EH (cell line): ENCODE measurements at places on chromosomes 5 and 9.
A peak's percentile ranks its signal among the peaks of the same experiment; 100 is the strongest.

DNA sequence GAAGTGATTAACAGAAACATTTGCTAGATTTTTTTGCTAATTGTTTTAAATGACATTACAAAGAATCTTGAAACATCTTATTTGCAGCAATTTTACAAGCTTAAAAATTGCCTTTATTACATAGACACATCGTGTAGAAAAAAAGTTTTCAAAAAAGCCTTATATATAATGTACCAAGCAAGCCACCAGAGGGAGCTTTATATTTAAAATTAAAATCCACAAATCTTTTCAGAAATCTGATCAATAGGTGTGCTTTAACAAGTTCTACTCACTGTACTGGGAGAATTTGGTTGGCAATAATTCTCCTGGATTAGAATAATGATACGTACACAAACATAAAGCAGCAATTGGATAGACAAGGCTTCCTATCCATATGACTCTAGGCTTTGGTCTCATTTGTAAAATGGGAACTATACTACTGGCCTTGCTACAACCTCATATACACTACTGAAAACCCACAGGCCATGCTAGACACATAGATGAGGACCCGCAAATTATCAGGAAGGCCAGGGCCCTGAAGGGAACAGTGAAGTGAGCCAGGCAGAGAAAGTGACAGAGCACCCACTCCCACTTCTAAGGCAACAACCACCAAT lies 4.8 kb downstream of the PSMB7 start:
- DNase-seq, result no peak

- DNase-seq, result no peak
Measured at GRCh38 chr5:111353035-111353434, 128.9 kb downstream of the CAMK4 start.

GRCh38 chr5:65111961-65112658 lies 343.4 kb downstream of the CWC27 start:
- DNase-seq, result no peak

GRCh38 chr9:86975036-86975435 lies 27.7 kb upstream of the GAS1 start:
- peak; percentile 48 for DNase-seq

DNA sequence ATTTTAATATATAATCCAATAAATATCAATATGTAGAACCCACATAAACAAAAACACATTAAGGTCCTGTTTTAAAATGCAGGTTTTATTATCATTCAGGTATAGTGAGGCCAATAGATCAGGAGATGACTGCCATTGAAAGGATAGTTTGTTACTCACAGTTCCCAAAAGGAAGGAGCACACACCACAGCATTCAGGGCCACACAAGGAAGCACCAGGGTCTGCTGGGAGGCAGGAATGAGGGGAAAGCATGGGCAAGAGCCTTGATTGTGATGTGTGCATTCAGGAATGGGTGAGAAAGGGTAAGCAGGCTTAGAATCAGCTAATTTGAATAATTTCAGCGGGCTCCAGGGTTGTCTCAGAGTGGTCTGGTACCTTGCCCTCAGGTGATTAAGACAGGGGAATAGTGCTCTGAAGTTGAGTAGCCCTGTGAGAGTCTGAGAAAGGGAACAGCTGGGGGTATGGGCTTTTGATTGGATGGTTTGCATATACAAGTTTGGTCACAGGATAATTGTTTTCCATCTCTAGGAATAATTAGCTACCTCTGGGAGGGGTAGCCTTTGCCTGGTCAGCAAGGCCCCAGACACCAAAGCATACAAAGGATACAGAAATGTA lies 19.8 kb upstream of the OTULIN start:
- DNase-seq, result no peak

DNA sequence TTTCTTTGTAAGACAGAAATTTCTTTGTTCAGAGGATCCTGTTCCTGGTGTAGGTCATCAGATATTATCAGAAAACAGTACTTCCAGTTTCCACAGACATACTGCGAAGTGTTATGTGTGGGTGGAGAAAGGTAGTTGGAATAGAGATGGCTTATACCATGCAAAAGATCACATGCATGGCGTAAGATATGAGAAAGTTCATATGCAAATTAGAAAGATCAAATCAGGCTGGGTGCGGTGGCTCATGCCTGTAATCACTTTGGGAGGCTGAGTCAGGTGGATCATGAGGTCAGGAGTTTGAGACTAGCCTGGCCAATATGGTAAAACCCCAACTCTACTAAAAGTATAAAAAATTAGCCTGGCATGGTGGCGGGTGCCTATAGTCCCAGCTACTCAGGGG lies 65.2 kb upstream of the GLIS3 start:
- no peak for DNase-seq

DNA sequence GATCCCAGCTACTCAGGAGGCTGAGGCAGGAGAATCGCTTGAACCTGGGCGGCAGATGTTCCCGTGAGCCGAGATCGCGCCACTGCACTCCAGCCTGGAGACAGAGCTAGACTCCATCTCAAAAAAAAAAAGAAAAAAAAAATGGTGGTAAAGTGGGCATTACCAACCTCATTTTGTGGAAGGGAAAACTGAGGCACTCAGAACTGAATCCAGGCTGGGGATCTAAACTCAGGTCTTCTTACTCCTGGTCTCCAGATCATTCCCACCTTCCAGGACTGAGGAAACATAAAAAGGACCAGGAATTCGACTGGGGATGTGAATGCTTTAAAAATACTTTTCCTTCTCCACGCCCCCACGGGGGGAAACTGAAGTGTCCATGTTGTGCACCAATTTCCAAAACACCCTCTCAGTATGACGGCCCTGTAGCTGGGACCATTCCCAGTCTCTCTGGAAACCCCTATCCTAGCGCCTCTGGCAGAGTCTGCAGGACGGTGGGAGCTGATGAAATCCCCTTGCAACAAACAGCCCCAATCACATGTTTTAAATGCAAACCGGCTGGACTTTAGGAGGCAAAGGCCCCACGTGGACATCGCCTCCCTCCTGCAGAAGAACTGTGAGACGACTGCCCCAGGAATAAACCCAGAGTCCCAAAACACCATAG lies 8.9 kb upstream of the AKNA start:
- DNase-seq, result peak; percentile 75

DNA sequence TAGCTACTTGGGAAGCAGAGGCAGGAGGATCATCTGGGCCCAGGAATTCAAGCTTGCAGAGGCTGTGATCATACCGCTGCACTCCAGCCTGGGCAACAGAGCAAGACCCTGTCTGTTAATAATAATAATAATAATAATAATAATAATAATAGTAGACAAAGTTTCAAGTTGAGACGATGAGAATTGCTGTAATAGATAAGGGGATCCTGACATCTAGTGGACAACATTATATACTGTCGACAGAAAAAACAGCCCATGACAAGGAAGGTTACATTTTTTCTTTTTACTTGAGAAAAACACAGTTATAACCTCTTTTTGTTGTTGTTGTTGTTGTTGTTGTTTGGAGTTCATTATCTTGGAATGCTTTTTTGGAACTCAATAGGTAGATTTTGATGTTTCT lies 35.3 kb downstream of the NDFIP1 start:
- DNase-seq, result peak; percentile 55

- peak; percentile 96 for DNase-seq
Measured at GRCh38 chr5:172903790-172904189, 55.4 kb upstream of the RPL26L1 start.

DNA sequence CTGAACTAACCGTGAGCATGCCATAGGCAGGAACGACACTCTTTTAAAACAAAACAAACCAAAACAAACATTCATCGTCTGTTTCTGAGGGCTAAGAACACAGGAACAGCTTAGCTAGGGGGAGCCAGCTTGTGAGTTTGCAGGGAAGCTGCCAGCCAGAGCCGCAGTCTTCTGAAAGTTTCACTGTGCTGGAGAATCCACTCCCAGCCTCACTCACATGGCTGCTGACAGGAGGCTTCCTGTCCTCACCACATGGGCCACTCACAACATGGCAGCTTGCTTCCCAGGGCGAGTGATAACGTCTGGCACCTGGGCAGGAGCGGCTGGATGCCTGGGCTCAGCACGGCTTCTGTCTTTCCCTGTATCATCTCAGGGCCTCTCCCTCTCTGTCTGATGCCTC lies 275.2 kb downstream of the MSX2 start:
- no peak for DNase-seq

DNA sequence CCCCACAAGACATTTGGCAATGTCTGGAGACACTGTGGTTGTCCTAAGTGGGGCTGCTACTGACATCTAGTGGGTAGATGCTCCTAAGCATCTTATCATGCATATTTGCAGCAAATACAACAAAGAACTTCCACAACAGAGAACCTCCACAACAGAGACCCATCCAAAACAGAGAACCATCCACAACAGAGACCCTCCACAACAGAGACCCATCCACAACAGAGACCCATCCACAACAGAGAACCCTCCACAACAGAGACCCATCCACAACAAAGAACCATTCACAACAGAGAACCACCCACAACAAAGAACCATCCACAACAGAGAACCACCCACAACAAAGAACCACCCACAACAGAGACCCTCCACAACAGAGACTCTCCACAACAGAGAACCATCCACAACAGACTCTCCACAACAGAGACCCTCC lies 32.8 kb downstream of the ARPC5L start:
- peak; percentile 57 for DNase-seq

- peak; percentile 2 for DNase-seq
Measured at GRCh38 chr5:135878156-135878620, 17.5 kb downstream of the IL9 start.

DNA sequence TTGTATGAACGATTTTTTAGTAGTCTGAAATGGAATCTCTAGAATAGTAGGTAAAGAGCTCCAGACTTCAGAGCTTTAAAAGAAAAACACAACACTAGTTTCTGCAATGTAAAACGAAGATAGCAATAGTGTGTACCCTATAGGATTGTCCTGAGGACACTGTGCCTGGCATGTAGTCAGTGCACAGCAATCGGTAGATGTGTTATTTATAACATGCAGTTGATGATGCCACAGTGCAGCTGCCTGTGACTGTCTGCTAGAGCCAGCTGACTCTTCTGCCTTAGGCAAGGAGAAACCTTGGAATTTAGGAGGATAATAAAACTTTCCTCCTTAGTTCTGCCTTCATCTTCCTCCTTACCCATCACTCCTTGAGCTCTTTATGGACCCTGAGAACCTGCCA lies 27.7 kb upstream of the TMOD1 start:
- DNase-seq, result peak; percentile 6

DNA sequence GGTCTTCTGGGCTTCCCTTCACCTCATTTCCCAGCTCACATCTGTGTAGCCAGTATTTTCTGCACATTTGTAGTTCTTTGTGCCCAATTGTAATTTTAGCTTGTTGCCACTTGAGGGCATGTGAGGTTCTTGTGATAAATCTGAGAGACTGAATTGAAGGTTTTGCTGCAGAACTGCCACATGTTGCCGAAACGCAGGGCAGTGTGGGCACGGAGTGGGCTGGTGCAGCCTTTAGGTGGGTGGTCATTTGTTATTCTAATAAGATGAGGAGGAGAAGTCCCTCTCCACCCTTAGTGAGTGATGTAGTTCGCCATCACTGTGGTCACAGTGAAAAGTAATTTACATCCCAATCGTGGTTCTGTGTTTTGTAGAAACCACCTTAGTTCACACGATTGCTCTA lies 21.2 kb downstream of the OTULIN start:
- DNase-seq, result peak; percentile 71

DNA sequence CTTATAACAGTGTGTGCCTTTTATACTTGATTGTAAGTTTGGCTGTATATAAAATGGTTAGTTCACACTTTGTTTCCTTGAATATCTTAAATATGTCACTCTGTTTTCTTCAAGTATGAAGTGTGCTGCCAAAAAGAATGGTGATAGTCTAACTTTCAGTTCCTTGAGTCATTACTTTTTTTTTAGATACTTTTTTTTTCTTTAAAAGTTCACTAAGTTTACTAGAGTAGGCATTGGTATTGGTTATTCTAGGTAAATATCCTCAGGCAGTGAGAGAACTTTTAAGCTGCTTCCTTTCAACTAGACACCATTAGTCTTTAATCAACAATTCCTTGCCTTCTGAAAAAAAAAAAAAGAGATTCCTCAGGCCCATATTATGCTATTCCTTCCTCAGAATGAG lies 41.9 kb downstream of the SPEF2 start:
- DNase-seq, result peak; percentile 40

DNA sequence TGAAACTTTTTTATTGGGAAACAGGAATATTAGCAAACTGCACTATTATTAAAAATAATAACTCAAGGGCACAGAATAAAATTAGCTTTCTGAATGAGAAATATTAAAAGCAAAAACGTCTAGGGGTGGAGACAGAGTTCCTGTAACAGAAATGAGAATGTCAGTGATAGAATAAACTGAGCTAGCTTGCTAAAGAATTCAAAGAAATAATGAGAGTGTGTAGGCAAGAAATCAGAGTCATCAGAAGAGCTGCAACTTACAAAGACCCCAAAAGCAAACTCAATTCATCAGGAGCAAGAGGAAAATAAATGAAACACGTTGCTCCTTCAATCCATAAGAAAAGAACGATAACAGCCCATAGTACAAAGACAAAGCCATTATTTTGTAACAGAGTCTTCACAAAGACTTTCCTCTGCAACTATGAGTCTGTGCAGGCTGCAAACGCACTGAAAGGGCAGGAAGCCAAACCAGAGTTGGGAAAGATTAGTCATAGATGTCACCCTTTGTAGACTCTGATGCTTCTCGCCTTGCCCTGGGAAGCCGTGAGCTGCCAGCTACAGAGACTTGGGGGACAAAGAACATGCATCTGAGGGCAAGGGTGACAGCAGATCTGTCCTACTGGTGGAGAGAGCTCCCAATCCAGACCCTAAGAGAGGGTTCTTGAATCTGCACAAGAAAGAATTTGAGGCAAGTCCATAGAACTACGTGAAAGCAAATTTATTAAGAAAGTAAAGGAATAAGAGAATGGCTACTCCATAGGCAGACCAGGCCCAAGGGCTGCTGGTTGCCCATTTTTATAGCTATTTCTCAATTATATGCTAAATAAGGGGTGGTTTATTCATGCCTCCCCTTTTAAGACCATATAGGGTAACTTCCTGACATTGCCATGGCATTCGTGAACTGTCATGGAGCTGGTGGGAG lies 40.8 kb downstream of the SHC3 start:
- DNase-seq, result peak; percentile 93

DNA sequence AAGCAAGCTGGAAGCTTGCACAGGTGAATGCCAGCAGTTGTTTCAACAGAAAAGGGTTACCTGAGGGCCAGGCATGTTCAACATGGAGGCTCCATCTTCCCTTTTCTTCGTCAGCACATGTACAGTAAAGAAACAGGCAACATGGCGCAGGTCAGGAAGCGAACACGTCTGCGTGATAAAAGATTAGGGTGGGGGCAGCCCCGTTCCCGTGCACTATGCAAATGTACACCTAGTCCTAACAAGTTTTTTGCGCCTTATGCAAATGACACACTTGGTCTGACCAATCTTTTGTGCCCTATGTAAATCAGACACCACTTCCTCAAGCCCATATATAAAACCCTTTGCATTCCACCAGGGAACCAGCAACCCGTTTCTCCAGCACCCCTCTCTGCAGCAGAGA lies 452.1 kb upstream of the PTPRD start:
- DNase-seq, result no peak

- no peak for DNase-seq
Measured at GRCh38 chr5:180334751-180335613, 18.2 kb downstream of the GFPT2 start.

- no peak for DNase-seq
Measured at GRCh38 chr9:93193388-93194220, 9.7 kb downstream of the WNK2 start.
